ENCODE measurements at places on chromosomes 3 and 15.
A peak's percentile ranks its signal among the peaks of the same experiment; 100 is the strongest.

DNA sequence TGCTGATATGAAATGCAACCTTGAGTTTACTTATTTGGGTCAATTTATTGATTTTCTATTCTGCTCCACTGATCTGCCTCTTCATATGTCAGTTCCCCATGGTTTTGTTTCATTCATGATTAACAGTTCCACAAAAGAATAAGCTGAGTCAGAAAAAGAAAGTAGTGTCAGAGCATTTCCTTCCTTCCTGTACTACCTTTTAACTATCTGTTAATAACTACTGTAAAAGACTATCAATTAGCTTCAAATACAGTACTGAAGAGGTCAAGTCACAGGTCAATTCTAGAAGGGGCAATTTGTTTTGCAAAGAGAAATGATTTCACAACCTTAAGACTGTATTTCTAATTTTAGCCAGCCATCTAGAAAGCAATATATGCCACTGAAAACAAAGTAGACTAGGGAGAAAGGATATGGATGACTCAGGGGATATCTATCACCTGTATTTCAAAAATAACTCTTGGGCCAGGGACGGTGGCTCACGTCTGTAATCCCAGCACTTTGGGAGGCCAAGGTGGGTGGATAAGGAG is 129.5 kb downstream of the TFDP2 start:
- no peak for DNase-seq

DNA sequence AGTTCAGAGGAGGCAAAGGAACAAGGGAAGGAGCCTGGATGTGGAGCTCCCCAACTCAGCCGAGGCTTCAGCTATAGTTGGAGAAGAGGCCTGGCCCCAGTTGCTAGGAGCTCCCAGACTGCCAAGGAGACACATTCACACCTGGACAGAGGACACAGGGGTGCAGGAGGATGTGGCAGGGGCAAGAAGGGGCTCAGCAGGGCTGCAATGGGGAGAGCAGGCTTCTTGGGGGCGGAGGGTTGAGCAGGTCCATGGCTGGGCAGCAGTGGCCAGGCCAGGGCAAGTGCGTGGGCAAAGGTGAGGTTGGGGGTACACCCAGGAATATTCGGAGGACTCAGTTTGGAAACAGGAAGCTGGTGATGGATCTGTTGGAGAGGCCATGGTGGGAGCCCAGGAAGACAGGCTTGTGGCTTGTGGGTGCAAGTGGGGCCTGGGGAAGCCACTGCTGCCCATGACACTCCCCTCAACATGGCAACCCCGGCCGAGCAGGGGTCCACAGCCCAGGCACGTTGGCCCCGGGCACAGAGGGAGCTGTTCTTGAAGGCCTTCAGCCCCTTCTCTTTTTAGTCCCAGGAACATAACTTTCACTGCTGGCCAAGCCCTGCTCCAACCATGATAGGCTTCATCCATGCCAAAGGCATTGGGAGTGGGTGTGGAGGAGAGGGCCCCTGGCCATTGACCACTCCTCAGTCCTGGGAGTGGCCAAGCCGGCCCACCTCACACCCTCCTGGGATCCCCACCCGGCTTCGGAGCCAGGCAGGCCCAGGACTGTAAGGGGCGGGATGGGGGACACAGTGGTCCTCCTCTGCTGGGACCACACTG is 33.3 kb downstream of the TSPAN3 start:
- peak; percentile 17 for DNase-seq

GRCh38 chr3:171695426-171695825 is 114.9 kb downstream of the PLD1 start:
- no peak for DNase-seq

DNA sequence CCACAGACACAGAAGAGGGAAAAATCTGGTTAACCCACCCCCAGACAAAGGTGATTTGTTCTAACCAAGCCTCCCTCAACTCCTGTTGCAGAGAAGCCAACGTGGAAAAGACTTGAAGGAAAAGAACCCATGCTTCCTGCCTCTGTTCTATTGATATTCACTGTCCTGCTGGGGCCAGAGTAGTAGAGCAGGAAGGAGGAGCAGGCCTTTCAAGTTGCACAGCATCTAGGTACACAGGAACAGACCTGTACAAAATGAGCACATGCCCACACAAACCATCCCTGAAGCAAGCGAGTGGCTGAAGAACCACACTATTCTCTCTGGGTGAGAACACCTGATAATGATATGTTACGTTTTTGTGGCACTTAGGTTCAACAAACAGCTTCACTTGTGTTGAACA is 29.9 kb downstream of the RASGRP1 start:
- DNase-seq: no peak

DNA sequence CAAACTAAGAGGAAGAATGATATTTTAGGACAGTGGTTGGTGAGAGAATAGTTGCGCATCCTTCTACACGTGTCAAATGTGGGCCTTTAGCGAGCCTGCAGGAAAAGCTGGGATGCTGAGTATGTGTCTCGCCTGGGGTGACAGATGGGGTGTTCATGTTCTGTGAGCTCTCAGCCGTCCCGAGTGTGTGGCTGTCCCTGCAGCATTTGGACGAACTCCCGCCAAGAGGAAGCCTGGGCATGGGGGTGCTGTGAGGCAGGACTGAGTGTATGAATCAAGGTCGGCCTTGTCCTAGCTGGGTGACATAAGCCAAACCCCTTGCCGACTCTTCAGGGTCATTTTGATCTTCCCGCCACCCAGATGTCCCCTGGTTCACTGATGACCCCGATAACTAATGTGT is 94.8 kb downstream of the CACNA1D start:
- DNase-seq: no peak

DNA sequence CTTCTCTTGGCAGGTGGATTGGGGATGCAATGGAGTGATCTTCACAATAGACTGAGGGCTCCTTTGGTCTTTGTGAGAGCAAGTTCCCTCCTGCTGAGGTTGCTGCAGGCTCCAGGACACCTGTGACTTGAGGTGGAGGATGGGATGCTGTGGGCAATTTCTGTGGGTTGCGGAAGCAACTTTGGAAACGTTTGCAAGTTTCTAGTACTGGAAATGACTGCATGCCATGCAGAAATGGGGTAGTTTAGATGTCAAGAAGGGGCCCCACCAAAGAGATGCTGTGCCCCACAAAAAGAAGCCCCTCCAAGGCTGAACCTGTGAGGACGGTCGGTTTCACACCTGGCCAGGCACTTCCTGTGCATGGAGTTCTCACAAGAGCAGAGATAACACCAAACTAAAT is 80.4 kb upstream of the XCR1 start:
- no peak for DNase-seq

- peak; percentile 51 for DNase-seq
Measured at GRCh38 chr3:151460774-151461450, at the start of gene IGSF10. TSS of gene IGSF10 (minus strand) at chr3:151461061. CDS start at chr3:151458709, 2,352 bp downstream.

- DNase-seq: no peak
Measured at GRCh38 chr15:77335298-77335697, 84.6 kb downstream of the PEAK1 start.

GRCh38 chr3:72665701-72666446 is 182.4 kb downstream of the SHQ1 start:
- DNase-seq: peak; percentile 75

DNA sequence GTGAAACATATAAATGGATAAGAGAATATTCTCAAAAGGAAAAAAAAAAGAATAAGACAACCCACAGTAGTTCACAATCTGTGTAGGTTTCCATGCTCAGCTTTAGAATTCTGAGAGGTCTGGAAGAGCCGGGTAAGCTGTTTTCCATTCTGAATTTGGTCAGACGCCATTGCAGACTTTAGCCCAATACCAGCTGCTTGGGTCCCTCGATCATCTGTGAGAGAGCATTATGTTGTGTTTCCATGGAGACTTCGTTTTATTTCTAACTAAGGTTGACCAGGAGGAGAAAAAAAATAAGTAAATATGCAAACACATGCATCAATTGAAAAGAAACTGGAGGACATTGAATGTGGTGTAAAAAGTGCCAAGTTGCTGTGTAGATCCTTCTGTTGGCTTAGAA is 25.5 kb downstream of the KCNAB1 start:
- no peak for DNase-seq

DNA sequence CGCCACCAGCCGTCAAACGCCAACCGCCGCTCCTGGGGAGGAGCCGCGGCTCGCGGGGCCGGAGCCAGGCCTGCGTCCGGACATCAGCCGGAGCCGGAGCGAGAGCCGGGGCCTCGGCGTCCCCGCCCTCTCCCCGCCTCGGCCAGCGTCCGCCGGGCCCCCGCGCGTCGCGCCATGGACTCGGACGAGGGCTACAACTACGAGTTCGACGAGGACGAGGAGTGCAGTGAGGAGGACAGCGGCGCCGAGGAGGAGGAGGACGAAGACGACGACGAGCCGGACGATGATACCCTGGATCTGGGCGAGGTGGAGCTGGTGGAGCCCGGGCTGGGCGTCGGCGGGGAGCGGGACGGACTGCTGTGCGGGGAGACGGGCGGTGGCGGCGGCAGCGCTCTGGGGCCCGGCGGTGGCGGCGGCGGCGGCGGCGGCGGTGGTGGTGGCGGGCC is 359 bp downstream of the ARIH1 start:
- DNase-seq: no peak

GRCh38 chr3:425079-425478 is 228.5 kb downstream of the CHL1 start:
- no peak for DNase-seq

DNA sequence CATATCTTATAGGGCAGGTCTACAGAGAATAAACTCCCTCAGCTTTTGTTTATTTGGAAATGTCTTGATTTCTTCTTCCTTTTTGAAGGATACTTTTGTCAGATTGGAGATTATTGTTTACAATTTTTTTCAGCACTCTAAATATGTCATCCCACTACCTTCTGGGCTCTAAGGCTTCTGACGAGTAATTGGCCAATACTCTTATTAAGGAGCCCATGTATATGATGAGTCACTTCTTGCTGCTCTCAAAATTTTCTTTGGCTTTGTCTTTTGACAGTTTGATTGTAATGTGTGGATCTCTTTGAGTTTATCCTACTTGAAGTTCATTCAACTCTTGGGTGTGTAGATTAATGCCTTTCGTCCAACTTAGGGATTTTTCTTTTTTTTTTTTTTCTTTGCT is 28.9 kb upstream of the CD200R1L start:
- no peak for DNase-seq

DNA sequence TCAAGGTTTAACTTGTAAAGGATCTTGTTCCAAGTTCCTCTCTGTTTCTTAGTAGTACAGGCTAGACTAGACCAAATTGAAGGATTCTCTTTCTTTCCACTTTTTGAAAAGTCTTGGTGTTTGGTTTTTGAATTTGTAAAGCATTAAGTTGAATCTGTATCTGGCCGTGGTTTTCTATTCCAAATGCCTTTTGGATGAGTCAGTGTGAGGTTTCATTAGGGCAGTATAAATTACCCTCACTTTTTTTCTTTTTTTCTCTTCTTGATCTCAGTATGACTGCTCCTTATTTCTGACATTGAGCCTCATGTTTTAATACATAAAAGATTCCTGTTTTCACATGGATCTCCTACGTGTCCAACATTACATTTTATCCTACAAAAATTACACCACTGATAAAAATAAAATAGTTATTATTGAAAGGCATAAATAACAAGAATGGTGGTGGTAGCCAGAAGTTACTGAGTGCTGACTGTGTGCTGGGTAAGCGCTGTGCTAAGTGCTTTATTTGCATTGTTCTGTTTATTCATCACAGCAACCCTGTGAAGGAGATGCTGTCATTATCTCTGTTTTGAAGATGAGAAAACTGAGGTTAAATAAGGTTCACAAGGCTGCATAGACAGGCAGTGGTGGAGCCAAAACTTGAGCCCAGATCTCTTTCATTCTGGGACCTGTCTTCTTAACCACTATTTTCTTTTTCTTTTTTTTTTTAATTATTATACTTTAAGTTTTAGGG is 48.3 kb downstream of the MITF start:
- DNase-seq: no peak

DNA sequence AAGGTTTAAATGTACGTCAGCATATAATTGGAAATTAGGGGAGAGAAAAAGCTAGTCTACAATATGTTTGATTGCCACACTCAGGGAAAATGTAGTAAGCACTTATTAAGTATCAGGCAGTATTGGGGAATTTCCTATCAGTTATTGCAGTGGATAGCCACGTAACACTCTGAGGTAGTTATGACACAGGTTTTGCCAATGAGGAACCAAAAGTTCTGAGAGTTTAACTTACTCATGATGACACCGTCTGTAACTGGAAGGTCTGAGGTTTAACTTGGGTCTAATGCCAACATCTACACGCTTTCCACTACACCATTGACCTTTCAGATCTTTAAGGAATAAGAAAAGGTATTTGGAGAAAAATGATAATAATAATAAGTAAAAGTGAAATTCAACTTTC is 89.5 kb downstream of the ZMAT3 start:
- DNase-seq: no peak

- no peak for DNase-seq
Measured at GRCh38 chr3:80234706-80235105, 466.9 kb upstream of the ROBO1 start.

- DNase-seq: no peak
Measured at GRCh38 chr15:61115241-61115640, 113.9 kb downstream of the RORA start.

- no peak for DNase-seq
Measured at GRCh38 chr3:77014226-77014625, 25.7 kb upstream of the ROBO2 start.

- DNase-seq: no peak
Measured at GRCh38 chr3:107106316-107106715, 270.9 kb upstream of the CCDC54 start.

GRCh38 chr15:31341496-31342195 is 15.0 kb downstream of the KLF13 start:
- no peak for DNase-seq

All from colonic mucosa (tissue), 4 donors.